ENCODE measurements at places on chromosomes 16 and 17. TPM values are rescaled to one million over a fixed set of nuclear protein-coding genes. Genes with fewer than 3 reads are reported as not detected.

Gene MYOCD
- 38.7 TPM for total RNA-seq

Gene ZNF624
- total RNA-seq = 1.3 TPM

Gene KRT20
- not detected for total RNA-seq

Gene FBXW10B
- 0.56 TPM for total RNA-seq

Gene KRT12
- not detected for total RNA-seq

Gene MFAP4
- 104 TPM for total RNA-seq

Gene ARL5C
- not detected for total RNA-seq
